Cerebellum (tissue), 4 donors: ENCODE measurements at places on chromosomes 5 and 9. TPM values are rescaled to one million over a fixed set of nuclear protein-coding genes. Genes with fewer than 3 reads are reported as not detected.

Gene AQP3
- 1.1 TPM for total RNA-seq

Gene GABBR2
- 45.3 TPM for total RNA-seq

Gene OLFM1
- 68.8 TPM for total RNA-seq

Gene MLANA
- not detected for total RNA-seq

Gene BSPRY
- total RNA-seq = 0.18 TPM
